ENCODE measurements at places on chromosomes 13 and 19.

GRCh38 chr13:61927648-61928047 is 512.0 kb upstream of the PCDH20 start:
- DNase-seq: no peak

DNA sequence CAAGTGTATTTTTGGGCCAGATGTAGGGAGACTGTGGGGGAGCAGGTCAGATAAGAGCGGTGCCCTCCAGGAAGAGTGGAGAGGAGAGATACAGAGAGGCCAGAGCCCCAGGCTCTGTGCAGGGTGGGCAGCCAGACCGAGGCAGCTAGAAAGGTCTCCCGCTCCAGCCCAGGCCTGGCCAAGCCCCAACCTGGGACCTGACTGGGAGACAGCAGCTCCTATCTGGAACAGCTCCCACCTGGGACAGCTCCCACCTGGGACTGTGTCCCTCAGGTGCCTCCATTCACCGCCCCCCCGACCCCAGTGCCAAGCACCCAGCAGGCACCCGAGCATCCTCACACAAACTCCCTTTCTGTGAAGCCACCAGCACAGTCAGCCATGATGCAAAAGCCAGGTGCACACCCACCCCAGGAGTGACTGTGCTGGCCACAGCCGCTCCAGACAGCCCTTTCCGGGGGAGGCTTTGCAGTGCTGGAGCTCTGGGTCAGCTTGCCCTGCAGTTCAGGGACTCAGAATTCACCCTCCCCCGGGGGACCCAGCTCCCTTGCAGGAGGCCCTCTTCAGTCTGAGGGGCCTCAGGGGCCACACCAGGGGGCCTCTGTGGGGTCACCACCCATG is 2.1 kb upstream of the GRTP1 start:
- DNase-seq: no peak

DNA sequence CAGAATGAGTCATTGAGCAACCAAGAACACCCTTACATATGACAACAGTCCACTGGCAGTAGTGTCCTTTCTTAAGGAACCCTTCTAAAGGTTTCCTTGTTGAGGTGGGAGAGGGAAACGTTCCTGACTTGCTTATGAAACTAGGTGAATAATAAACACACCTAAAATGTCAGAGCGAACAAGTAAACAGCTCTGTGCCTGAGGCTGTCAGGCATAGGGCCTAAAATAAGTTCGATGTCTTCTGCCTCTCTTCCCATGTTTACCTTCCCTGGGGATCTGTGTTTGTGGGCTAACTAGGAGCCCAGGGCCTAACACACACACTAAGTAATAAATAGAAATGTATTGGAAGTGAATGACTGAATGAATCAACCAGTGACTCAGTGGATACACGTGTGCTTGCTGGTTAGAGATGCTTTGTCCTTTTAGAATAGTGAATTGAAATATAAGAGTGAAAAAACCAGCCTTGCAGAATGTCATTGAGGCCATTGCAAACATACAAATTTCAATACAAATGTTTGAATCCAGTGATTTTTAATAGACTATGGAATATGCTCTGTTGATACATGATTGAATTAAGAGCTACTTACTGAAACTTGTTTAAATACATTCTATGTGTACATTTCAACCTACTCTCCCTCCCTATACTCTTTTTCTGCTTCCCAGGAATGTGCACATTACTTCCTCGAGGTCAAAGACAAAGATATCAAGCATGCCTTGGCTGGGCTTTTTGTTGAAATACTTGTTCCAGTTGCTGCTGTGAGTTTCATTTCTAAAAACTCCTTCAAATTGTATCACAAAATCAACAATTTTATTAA is 102.9 kb downstream of the FRY start:
- DNase-seq: no peak

DNA sequence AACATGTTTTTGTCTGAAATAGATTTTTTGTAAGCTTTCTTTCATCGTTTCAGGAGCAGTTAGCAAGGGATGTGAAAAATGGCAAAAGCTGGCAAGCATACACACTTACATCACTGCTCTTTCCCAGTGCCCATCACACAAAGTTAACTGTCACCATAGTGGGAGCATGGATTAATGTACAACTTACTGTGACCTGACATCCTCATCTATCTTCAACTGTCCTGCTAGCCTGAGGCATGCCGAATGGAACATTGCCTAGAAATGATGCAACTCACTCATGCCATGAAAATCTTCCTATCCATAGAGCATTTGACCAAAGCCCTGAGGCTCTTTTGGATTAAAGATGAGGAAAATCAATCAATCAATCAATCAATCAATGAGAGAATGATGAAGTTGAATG is 491.7 kb upstream of the SLC10A2 start:
- DNase-seq: no peak

DNA sequence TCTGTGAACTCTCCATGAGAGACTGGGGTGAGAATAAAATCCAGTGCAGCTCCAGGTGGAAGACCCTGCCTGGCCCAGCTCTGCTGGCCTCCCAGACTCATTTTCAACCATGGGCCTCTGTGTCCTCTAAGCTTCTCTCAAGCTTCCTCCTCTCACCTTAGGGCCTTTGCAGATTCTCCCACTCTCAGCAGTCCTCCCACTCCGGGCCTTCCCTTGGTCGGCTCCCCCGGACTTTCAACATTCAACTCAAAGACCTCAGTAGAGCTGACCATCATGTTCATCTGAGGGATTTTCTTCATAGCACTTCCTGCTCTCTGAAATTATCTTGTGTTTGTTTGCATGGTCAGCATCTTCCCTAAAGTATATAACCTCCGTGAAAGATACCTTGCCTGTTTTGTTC is 370.5 kb upstream of the ZNF507 start:
- DNase-seq: no peak

DNA sequence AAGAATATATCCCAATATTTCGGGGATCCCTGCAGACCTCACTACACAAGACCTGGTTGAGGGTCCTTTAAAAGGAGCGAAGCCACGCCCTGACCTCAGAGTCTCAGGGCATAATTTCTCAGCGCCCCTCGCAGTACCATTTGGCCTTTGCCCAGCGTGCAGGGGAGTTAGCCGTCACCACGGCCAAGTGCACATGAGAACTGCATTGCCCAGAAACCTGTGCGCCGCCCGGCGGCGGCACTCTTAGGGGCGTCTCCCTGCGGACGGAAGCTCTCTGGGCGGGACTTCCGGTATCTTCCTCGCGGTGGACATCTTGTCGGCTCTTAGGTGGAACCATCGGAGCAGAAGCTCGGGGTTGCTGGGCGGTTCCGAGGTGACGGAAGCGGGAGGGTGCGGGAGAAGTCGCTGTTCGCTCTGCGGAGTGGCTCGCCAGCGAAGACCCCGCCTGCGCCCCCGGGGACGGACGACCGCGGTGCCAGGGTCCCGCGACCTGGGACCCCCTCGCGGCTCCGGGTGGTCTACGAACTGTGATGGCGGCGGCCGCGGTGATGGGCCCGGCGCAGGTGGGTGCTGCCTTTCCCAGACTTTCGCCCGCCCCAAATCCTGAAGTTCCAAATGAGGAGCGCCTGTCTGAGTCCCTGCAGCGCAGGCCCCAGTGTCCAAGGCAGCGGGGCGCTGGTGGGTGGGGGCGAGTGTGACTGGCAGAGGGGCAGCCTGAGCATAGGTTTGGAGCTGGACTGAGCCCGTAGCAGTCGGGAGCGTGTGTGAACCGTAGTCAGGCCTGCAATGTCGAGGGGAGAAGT is at the start of gene ZNF134:
Gene ZNF134 (plus strand): TSS at position 302 of the 803 bp plus-strand sequence. CDS start 5,227 bp downstream, outside the sequence.
- peak; percentile 91 for DNase-seq

GRCh38 chr13:67950603-67951002 is 720.5 kb upstream of the PCDH9 start:
- DNase-seq: no peak

DNA sequence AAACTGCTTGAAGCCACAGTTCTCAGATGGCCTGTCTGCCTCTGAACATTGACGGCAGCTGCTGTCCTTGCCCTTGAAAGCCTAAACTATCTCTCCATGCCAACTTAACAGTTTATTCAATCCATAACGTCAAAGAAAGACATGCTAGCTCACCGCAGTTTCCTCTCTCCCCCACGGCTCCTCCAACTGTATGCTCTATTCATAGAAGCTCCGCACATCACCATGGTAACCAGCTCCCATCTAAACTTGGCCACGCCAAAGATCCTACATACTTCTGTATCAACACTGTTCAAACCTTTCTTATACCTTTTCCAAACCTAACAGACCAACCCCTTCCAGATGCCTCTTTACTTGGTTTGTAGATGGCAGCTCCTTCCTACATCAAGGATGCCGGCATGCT is 48.6 kb downstream of the ZNF91 start:
- DNase-seq: no peak

DNA sequence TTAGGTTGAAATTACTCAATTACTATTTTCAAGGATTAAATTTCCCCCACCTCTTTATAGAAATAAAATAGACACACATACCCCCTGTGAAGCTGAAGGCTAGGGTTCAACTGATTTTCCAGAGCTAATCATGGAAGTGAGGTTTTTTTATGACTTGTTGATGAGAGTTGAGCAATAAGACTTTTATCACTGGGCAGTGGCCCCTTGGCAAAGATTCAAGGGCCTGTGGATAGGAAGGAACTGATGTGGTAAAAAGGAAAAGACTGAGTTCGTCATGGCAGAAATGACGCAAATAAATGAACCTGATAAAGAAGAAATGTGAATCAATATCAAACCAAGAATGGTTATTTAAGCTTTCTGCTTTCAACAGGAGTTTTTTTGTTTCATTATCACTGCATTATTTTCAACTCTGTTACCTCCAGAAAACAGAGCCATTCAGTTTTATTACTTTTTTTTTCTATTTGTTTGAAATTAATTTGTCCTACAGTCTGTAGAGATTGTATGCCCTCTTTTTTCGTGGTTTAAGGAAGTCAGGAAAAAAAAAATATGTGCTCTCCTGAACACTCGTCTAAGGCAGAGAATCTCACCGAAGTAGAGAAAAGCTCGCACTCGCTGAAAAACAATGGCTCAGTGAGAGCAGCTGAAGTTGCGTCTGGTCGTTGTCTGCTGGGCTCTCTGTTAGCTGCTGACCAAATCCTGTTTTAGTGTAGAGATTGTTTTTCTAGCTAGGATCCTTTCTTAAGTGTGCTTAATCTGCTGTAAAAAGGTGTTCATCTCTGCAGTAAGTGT is 38.9 kb downstream of the STOML3 start:
- no peak for DNase-seq

DNA sequence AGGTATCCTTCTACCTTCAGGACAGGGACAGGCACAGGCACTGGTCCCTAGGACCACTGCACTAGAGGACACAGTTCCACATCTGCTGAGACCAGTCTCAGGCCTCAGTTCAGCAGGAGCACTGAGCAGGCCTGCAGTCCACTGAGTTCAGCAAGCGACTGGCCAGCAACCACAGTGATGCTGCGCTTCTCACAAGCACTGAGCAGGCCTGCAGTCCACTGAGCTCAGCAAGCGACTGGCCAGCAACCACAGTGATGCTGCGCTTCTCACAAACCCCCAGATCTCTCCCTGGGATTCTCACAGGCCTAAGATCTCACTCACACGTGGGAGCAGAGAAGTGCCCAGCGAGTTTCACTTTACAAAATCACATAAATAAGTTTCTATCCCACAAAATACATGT is 140.6 kb downstream of the IRS2 start:
- no peak for DNase-seq

DNA sequence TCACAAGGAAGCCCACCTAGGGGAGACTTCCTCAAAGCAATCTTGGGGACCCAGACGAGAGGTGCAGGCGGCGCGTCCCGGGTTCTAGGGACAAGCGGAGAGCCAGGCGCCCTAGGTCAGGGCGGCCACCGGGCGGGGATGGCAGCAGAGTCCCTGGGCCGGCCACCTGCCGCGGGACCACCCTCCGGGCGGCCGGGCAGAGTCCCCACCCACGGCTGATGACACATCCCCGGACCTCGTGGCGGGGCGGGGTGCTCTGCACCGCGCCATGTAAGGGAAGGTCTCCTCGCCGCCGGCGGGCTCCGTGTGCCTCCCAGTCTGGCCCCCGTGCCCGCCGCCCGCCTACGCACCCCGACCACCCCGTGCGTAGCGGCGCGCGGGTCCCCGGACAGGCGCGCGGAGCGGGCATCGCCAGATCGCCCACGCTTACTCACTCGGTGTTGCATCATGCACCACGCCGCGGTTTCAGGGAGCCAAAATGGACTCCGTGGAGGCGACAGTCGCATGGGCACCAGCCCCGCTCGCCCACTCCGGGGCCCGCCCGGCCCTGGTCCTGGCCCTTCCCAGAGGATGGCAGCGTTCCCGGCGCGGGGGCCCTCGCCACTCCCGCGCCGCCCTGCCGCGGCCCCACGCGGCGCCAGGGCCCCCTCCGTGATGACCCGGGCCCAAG is 643 bp downstream of the SLC7A1 start:
- DNase-seq: no peak

DNA sequence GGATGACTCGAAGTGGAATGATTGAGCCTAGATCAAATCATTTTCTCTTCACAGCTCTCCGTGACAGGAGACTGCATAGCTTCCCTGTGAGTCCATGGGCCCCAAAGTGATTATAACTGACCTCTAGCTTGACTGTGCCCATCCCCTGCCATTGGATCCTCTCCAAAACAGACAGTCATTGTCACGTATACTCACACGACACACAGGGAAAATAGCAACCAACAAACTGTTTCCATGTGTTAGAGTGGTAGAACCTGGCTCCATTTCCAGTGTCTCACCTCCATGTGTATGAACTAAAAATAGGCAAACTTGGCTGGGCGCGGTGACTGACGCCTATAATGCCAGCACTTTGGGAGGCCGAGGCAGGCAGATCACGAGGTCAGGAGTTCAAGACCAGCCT is 48.8 kb upstream of the NPAS1 start:
- no peak for DNase-seq

DNA sequence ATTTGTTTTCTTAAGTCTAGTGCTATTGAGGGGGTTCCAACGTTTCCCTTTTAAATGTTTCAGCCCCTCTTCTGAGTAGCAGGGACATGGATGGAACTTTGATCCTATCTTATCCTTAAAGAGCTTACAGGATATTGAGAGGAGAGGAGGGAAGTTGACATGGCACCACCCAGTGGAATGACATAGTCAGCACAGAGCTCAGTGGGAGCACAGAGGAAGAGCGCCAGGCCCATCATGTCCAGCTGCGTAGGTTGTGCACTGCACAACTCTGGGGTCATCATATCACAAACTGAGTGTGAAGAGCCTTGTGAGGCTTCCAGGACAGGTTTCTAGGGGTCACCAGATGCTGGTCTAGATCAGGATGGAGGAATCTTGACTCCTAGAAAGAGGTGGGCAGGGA is 4.6 kb upstream of the CDC42EP5 start:
- no peak for DNase-seq

GRCh38 chr13:45353895-45354294 is 12.9 kb upstream of the TPT1 start:
- DNase-seq: no peak

DNA sequence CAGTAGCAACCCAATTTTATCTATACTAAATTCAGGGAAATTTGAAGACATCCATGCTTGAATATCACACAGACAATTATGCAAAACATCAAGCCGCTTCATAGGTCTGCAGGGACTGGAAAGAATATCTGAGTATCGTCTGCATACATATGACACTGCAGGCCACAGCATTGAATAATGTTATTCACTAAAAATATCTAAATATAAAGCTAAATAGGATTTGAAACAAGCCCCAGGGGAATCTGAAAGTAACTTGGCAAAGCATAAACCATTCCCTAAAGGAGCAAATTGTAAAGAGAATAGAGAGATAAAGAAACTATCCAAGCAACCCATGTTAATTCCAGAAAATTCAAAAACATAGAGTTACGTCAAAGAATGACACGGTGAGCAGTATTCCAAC is 1251.0 kb downstream of the PCDH17 start:
- no peak for DNase-seq

GRCh38 chr13:114303700-114304327 is 10.5 kb upstream of the CHAMP1 start:
- DNase-seq: no peak

GRCh38 chr19:5403968-5404640 is 51.1 kb upstream of the ZNRF4 start:
- DNase-seq: peak; percentile 78

Data from right renal cortex interstitium (tissue), 3 donors.